ENCODE measurements at places on chromosomes 11 and 22.

GRCh38 chr11:130042093-130042591 is 27.6 kb upstream of the APLP2 start:
- DNase-seq = no peak

DNA sequence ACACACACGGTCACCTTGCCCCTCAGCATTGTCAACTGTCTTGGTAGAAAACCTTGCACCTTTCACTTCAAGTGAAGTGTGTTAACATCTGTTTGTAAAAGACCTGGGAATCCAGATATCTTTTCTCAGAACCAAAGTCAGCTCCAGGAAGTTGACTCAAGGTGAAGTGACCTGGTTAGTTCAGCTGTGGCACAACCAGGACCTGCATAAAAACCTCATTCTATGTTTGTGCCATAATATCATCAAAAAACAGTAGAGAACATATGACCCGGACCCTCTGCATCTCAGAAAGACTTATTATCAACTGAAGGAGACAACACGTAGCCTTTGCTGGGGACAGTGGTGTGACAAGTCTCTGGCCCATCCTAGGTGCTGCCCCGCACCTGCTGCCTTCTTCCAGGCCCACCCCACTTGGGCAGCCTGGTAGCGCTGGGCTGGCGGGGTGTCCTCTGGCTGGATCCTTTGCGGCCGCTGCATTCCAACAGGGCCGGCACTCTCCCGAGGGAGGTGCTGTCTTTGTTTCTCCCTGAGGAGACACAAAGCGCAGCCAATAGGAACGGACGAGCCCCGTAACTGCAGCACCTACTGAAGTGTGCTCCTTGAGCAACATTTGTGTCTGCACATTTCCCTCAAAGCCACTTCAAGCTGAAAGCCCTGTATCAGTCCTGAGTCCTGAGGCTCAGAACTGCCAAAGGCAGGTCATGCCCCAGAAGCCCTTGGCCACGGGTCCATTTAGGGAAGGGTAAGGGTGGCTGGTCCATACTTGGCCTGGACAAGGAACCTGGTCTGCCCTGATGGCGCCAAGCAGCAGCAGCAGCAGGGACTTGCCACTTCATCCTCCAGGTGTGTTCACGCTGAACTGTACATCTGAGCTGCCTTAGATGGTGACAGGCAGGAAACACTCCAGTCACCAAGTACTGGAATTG is 25.2 kb downstream of the LRRC74B start:
- DNase-seq = no peak

DNA sequence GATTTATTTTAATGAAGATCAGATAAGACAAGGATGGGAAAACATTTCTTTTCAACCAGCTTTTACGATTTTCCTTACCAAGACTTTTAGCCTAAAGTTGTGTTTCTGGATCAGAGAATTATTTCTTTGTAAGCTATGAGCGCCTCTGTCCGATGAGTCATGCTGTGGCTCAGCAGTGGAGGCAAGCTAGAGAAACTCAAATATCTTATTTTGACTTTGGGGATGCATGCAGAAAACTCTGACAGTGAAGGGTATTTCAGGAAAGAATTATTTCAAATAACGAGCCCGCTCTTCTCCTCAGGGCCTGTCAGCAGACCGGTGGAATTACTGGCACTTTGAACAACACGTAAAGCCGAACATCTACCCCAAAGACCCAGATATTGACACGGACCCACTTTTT is 77.9 kb upstream of the OR5AK2 start:
- DNase-seq = no peak

DNA sequence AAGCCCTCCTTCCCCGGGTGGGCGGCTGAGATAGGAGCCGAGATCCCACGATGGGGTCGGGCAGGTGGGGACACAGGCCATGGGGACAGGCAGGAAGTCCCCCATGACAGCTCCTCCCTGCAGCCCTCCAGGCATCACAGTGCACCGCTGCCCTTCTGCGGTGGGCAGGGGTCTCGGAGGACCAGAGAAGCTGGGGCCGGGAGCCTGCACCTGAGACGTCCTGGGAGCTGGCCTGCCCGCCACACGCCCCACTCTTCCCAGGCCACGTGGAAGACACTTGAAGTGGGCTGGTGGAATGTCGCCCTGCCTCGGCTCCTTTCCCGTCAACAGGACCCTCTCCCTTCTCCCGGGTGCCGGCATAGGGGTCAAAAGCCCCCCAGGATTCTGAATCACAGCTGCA is 55.4 kb downstream of the ELFN2 start:
- no peak for DNase-seq

- DNase-seq = no peak
Measured at GRCh38 chr11:66857927-66858185, 992 bp downstream of the LRFN4 start.

- no peak for DNase-seq
Measured at GRCh38 chr11:114929351-114930000, 251.1 kb downstream of the NXPE2 start.

- DNase-seq = no peak
Measured at GRCh38 chr22:24731761-24732160, 42.8 kb downstream of the PIWIL3 start.

DNA sequence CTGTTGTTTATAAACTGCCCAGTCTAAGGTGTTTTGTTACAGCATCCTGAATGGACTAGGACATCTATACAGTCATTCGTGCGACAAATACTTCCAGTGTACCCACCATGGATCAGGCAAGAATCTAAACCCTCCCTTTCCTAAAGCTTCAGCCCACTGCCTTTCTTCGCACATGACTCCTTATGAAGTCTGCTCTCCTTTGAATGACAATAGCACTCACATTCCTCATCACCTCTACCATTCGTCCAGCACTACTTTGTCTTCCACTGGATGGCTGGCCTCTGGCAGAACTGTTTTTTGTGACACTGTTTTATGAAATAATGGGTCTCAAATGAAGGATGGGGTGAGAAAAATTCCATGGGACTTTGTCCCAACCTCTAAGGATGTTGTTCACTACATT is 89.8 kb upstream of the LIN7C start:
- DNase-seq = no peak

DNA sequence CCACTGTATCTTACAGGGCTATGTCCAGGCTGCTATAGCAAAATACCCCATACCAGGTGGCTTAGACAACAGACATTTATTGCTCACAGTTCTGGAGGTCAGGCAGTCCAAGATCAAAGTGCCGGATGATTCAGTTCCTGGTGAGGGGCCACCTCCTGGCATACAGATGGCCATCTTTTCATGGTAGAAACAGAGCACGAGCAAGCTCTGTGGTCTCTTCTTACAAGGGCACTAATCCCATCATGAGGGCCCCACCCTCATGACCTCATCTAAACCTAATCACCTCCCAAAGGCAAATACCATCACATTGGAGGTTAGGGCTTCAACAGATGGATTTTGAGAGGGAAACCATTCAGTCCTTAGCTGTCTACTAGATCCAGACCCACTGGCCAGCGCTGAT is 117.4 kb upstream of the NECTIN1 start:
- DNase-seq = no peak

- DNase-seq = no peak
Measured at GRCh38 chr22:40332319-40332781, 13.9 kb upstream of the ADSL start.

GRCh38 chr22:35544189-35544588 is 3.6 kb downstream of the RASD2 start:
- no peak for DNase-seq

DNA sequence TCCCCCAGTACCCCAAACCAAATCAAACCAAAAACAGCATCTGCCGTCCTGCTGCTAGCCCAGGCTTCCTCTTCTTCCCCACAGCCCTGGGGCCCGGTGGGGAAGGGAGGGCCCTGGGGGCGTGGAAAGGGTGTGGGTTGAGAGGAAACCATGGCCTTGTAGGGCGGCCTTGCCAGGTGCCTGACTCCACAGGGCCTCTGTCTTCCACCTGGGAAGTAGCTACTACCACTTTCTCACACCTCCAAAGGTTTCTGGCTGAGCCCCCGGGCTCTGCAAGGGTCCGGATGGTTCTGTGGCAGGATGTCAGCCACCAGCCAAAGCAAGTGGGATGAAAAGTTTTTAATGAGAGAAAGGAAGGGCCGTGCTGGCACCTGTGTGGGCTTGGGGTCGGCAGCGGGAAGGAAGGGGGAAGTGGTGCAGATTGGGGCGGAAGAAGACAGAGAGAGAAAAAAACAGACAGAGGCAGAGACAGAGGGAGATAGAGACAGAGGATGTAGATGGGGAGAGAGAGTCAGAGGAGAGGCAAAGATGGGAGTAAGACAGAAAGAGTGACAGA is 10.5 kb downstream of the TPST2 start:
- DNase-seq = no peak

GRCh38 chr11:72726266-72727220 is 25.7 kb downstream of the ARAP1 start:
- DNase-seq = no peak

Measured in NCI-H1436 treated with DMSO at 0.1 percent for 48 hours (cell line).